ENCODE measurements at places on chromosomes 12 and 14. TPM values are rescaled to one million over a fixed set of nuclear protein-coding genes. Genes with fewer than 3 reads are reported as not detected.

Gene DHRS7
- total RNA-seq = 104 TPM

Gene NXPH4
- total RNA-seq = 0.65 TPM

Gene DRAM1
- 55.6 TPM for total RNA-seq

Gene PPP1R36
- 1.1 TPM for total RNA-seq

Gene AP5M1
- total RNA-seq = 11.2 TPM

Gene CPNE6
- not detected for total RNA-seq

Gene MYH6
- total RNA-seq = not detected

Gene ERGIC2
- total RNA-seq = 75.7 TPM

Gene RPL6
- 1,061 TPM for total RNA-seq

Gene ISCA2
- 10.1 TPM for total RNA-seq

Gene MIP
- not detected for total RNA-seq

Gene SMOC1
- total RNA-seq = 0.65 TPM

Gene KCNC2
- total RNA-seq = not detected

Gene BDKRB2
- 38.6 TPM for total RNA-seq

Gene LYSET
- total RNA-seq = 7.5 TPM

Gene GPR84
- not detected for total RNA-seq

Gene NUAK1
- 25.8 TPM for total RNA-seq

Gene ABHD12B
- total RNA-seq = not detected

Gene SERPINA12
- total RNA-seq = not detected

Gene FAM181A
- not detected for total RNA-seq

Gene PTPRQ
- total RNA-seq = 2.8 TPM

Gene TEX52
- not detected for total RNA-seq

Gene DICER1
- total RNA-seq = 25.1 TPM

Gene RNU4-1
- under 0.01 TPM for total RNA-seq

Gene MFAP5
- 20.3 TPM for total RNA-seq

Gene CACNA1C
- 5.0 TPM for total RNA-seq

Gene LRRC23
- total RNA-seq = 9.5 TPM

Gene TBX5
- total RNA-seq = 1.3 TPM

Gene CCDC198
- not detected for total RNA-seq

Gene OR8S1
- total RNA-seq = not detected

Gene ERBB3
- total RNA-seq = 0.28 TPM

Gene PRB2
- total RNA-seq = not detected

Gene SOX5
- total RNA-seq = 6.1 TPM

Gene LRFN5
- total RNA-seq = 1.3 TPM

Gene ALX1
- 2.5 TPM for total RNA-seq
